ENCODE measurements at places on chromosomes 16 and 17. TPM values are rescaled to one million over a fixed set of nuclear protein-coding genes. Genes with fewer than 3 reads are reported as not detected.

MAP3K3 gene
- 20.1 TPM for total RNA-seq

SLC9A5 gene
- 6.1 TPM for total RNA-seq

OSBPL7 gene
- total RNA-seq, result 12.1 TPM

SNAI3 gene
- total RNA-seq, result 2.0 TPM

CDH1 gene
- total RNA-seq, result 0.21 TPM

CSH1 gene
- total RNA-seq, result not detected

PSMD11 gene
- total RNA-seq, result 157 TPM

CCL1 gene
- total RNA-seq, result not detected

TEX14 gene
- total RNA-seq, result 0.10 TPM

STAT5B gene
- total RNA-seq, result 68.6 TPM

C16orf86 gene
- total RNA-seq, result 1.3 TPM

KREMEN2 gene
- total RNA-seq, result not detected

CEP95 gene
- 39.7 TPM for total RNA-seq

SEPTIN12 gene
- total RNA-seq, result not detected

Data from activated naive CD8-positive, alpha-beta T cell treated with anti-CD3 and anti-CD28 coated beads for 36 hours (primary cell).